ENCODE measurements at places on chromosomes 11 and 22.

GRCh38 chr11:1163911-1164735 is 6.4 kb downstream of the MUC5AC start:
- no peak for DNase-seq

- DNase-seq: no peak
These were observed 34.8 kb downstream of the MRGPRX2 start for GRCh38 chr11:19025481-19026406.

DNA sequence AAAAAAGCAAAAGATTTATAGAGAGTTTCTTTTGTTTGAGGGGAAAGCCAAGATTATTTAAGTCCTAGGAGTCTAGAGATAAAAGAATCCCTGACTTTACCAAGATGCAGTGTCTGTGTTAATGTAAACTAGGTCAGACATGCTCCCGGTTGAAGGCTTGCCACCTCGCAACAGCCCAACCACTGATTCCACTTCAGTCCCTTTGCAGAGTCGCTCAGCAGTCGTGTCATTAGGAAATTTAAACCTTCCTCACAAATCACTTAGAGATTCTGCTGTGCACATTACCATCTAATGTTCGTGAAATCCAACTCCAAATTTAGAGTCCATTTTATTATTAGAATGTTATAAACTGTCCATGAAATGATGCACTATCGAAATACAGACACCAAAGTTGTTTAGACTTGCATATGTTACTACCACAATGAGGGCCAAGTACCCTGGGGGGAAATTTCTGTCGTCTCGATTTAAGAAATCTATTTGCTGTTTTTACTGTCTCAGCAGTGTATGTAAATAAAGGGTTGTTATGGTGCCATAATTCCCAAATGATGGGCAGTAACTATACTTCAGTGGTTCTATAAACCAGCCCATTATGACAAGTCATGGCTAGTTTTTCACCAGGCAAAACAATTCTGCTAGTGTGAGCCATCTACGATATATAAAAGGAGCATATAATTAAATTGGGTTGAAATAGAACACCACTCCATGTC is 101.4 kb upstream of the MTNR1B start:
- no peak for DNase-seq

DNA sequence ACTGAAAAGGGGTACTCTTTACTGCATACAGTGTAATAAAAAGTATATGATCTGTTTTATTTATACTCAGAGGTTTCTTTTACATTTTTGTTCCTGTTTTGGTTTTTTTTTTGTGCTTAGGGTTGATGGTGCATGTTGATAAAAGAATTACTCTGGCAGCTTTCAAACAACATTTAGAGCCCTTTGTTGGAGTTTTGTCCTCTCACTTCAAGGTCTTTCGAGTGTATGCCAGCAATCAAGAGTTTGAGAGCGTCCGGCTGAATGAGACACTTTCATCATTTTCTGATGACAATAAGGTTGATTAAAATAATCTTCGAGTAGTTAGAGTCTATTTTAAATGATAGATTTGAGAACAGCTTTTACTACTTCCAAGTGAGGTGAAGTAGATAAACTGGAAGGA is 60.6 kb downstream of the DKK3 start:
- no peak for DNase-seq

- no peak for DNase-seq
These were observed 37.7 kb upstream of the MMP12 start for GRCh38 chr11:102912482-102912830.

DNA sequence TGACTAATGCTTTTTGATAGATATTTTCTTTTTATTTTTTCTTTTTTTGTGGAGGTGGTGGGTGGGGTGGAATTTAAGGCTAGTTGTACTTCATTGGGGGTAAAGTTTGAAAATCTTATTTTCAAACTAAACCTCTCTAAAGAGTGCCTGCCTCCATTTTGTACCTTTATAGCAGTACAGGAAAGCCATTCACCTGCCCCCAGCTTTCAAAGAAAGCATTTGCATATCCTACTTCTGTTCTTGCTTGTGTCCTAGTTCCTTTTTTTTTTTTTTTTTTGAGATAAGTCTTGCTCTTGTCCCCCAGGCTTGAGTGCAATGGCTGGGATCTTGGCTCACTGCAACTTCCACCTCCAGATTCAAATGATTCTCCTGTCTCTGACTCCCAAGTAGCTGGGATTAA is 766.2 kb upstream of the LRRC4C start:
- DNase-seq: no peak

- DNase-seq: no peak
These were observed 1.7 kb downstream of the PGR start for GRCh38 chr11:101127699-101128570.

GRCh38 chr22:37581504-37581903 is 1.6 kb upstream of the LGALS2 start:
- no peak for DNase-seq

- no peak for DNase-seq
These were observed 279.9 kb downstream of the BRD1 start for GRCh38 chr22:49547751-49548239.

GRCh38 chr11:10012068-10012467 is 282.0 kb downstream of the SBF2 start:
- DNase-seq: no peak

DNA sequence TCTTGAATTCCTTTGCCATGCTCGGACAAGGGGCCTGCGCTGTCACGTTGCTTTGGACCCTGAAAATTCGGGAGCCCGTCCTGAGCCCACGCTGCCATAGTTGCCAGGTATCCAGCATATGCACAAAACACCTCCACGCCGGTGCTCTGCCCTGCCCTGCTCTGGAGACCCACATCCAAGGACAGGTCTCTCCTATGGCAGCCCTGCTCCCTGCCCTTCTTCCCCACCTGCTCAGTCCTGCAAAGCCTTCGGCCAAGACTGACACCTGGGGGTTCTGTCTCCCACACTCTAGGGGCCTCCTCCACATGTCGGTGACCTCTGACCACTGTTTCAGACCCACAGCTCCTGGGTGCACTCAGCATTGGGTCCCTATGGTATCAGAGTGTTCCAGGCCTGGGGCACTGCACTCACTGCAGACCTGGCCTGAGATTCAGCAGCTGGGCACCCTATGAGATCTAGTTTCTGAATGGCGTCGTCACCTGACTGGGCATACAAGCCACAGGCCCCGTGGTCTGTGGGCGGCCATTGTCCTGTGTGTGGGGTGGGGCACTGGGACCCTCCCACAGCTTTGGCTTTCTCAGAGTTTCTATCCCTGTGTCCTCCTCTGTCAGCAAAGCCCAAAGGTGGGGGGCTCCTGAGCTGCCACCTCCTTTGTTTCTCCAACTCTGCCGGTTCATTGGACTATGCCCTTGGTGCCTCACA is 2.0 kb upstream of the KRTAP5-6 start:
- DNase-seq: no peak

GRCh38 chr11:105357146-105357545 is 217.6 kb upstream of the CARD18 start:
- no peak for DNase-seq

DNA sequence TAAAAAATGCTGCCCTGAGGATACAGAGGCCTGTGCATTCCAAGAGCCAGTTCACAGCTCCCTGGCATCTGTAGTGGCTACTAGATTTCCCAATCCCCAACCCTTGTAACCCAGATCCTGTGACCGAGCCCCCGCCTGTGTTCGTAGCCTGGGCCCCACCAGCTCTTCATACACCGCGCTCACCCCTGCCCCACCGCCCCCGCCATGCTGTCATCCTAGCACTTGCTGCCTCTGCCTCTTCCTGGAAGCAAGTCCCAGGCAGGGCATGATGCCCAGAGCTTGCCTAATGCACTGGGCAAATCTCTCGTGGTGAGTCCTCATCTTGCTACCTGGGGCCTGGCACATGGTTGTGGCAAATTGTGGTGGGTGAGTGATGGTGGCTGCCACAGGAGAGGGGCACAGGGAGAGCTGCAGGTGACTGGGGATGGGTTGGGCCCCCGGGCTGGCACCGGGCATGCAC is 7.1 kb downstream of the MGAT3 start:
- no peak for DNase-seq
